Stimulated activated CD8-positive, alpha-beta memory T cell treated with anti-CD3 and anti-CD28 coated beads, Interleukin-12 subunit alpha, Interleukin-12 subunit beta, amount 100 ng/mL, for 4 hours (primary cell): ENCODE measurements at places on chromosomes 4 and X.

DNA sequence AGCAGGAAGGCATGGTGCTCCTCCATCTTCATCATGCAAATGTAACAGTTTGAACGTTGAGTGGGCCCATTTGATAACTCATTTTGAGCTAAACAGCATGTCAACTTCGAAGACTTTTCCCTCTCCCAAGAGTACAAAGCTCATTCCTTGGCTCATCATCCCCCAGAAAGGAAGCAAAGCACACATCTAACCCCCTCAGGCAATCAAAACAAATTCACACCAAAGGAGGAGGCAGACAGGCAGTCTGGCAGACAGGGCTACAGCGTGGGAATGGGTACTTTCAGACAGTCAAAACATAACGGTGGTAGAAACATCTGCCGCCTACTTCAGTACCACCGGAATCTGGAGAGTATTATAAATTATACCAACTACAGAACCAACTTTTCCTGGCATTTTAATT, 81.7 kb downstream of the PCDH19 start:
- DNase-seq, result no peak

- no peak for DNase-seq
Observed at GRCh38 chrX:16418650-16419049, 231.3 kb upstream of the S100G start.

DNA sequence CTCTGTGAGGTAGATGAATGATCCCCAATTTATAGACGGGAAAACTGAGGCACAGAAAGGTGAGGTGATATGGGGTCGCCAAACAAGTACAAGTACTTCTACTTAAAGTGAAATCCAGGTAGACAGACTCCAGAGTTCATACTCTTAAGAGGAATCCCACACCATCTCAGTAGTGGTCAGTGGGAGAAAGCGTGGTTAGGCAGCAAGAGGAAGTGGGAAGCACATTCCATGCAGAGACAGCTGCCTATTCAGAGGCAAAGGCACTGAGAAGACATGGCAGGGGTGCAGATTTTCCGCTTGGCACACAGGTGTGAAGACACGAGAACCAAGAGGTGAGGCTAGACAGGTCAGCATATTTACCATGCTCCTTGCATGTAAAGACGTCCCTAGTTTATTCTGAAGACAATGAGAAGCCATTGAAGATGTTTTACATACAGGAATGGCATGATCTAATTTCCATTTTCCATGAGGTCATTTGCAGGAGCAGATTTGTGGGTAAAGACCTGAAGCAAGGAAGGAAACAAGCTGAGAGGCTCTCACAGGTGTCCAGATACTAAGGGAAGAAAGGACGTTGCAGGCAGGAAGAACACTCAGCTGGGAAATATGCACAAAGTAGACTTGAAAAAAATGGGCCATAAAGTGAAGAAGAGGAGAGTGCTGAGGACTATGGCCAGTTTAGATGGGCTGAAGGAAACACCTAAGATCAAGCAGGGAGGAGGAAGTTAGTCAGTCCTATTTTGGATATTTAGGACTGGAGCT, 17.3 kb upstream of the CLNK start:
- no peak for DNase-seq

- no peak for DNase-seq
Observed at GRCh38 chr4:186027405-186027804, 41.6 kb upstream of the TLR3 start.

DNA sequence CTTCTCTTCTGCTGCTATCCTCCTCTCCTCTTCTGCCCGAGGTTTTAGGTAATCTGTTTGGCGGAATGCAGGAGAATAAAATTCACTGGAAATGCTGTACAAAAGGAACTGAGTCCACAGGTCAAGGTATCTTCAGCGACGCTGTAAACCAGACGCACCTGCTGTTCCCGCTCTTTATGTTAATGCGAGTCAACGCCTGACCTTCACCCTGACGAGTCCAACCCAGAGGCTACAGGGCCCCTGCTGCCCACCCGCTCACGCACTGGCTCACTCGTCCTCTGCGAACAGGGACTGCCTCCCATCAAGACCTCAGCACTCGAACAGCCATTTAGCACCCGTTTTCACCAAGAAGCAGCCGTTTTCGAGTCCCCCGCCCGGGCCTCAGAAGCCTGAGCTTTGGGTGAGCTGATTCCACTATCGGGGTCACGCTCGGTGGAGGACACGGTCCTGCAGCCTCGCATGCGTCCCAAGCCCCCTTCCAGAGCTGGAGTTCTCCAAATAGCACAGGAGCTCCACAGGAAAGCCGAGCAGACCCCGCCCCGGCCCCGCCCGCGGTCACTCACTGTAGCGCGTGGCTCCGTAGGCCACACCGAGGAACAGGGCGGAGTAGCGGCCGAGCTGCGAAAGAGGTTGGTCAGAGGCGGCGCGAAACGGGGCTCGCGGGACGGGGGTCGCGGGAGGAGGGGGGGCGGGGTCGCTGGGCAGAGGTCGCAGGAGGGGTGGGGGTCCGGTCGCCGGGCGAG, 556 bp downstream of the ATP5ME start:
- DNase-seq, result no peak

- no peak for DNase-seq
Observed at GRCh38 chrX:150967786-150968185, 15.3 kb upstream of the HMGB3 start.

DNA sequence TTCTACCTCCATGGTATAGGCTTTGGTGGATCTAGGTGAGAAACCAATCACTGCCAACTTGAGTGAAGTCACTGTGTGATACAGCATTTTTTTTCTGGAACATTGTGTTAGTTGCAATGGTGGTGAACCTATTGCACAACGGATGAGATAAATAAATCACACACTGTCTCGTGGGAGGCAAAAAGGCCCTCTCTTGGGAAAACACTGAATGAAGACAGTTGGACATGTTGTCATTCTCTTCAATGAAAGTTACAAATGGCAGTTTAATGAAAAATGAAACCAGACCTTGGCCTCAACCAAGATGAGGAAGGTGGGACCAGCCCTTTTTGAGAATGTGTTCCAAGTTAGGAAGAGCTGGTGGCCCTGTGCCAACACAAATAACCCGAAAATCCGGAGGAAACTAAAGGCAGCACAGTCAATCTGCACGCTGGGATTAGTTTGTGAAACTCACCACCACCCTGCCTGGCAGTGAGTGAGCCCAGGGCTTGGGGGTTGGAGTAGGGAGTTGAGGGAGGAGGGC, 5.4 kb upstream of the ADGRG2 start:
- DNase-seq, result no peak

DNA sequence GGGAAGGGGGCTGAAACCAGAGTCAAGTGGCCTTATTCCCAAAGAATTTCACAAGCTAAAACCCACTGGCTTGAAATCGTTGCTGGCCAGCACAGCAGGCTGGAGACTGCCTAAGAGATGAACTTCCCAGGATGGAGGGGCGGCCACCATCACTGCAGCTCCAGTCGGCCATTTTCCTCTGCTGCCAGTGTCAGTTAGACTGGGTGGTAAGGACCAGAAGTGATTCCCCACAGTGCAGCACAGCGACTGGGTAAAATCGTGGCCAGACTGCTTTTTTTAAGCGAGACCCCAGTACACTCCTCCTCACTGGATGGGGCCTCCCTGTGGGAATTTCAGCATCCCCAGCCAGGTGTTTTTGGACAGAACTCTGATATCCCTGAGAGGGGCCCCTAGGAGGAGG, 428.0 kb downstream of the SPIN4 start:
- no peak for DNase-seq

GRCh38 chr4:13653766-13654161, 26.2 kb upstream of the BOD1L1 start:
- no peak for DNase-seq

DNA sequence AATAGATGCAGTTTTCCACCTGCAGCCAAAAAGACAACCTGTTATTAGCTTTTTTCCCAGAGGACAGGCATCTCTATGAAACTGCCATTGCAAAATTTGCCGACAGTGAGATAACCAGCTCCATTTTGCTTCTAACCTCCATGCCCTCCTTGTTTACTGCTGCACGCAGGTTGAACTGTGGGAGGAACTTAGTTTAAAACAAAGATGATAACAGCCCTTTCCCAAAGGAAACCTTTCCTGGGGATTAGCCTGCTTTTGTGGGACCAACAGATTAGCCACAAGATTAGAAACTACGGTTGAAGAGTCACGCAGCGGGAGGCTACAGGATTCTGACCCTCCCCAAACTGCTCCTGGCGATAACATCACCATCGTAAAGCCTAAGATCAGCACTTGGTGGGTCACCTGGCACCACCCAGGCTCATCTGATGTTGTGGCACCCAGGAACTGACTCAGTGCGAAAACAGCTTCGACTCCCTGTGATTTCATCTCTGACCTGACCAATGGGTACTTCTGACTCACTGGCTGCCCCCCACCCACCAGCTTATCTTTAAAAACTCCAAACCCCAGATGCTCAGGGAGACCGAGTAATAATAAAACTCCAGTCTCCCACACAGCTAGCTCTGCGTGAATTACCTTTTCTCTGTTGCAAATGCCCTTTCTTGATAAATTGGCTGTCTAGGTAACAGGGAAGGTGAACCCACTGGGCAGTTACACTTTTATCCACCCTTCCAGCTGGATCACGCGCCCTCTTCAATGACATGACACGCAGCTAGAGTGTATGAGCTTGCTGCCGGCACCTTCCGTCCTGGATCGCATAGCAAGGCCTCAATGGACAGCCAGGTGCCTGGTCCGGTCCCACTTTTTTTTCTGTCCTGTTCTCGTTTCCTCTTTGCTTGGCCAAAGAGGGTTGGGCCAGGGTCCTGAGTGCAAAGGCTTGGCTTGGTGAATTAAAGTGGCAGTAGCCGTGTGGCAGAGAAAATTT, 27.2 kb downstream of the NOP14 start:
- no peak for DNase-seq

GRCh38 chr4:168773388-168774195, 236.5 kb downstream of the CBR4 start:
- no peak for DNase-seq

DNA sequence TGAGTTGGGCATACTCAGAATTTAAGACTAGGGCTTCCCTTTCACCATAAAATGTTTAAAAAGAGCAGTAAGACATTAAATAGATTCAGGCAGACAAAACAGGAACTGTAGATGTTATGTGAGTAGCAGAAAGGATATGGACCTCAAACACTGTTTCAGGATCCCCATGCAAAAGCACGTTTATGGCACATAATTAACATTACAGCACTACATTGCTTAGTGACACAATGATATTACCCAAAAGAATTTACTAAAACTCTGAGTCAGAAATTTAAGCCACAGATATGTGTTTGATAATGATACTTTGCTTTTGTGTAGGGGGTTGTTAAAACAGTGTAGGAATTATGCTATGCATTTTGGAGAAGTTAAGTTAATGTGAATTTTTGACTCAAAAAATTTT, 266.3 kb downstream of the PDGFC start:
- DNase-seq, result no peak

- DNase-seq, result no peak
Observed at GRCh38 chr4:183348136-183348535, 25.9 kb upstream of the CLDN24 start.

- DNase-seq, result no peak
Observed at GRCh38 chr4:177266506-177266905, 43.2 kb upstream of the NEIL3 start.

- no peak for DNase-seq
Observed at GRCh38 chr4:106493086-106493485, 124.5 kb upstream of the GIMD1 start.

DNA sequence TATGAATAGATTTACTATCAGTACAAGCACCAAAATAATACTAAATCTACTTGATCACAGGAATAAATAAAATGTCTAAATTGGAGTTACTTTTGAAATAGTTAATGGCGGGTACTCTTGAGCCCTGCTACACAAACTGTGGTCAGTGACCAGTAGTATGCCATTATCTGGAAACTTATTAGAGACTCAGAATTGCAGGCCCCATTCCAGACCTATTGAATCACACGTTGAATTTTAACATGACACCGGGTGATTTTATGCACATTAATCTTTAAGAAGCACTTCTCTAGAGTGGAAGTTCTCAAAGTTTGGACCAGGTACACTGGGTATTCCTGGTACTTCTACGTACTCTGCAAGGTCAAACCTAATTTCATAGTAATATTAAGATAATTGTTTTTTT, 660.0 kb upstream of the POU3F4 start:
- no peak for DNase-seq

DNA sequence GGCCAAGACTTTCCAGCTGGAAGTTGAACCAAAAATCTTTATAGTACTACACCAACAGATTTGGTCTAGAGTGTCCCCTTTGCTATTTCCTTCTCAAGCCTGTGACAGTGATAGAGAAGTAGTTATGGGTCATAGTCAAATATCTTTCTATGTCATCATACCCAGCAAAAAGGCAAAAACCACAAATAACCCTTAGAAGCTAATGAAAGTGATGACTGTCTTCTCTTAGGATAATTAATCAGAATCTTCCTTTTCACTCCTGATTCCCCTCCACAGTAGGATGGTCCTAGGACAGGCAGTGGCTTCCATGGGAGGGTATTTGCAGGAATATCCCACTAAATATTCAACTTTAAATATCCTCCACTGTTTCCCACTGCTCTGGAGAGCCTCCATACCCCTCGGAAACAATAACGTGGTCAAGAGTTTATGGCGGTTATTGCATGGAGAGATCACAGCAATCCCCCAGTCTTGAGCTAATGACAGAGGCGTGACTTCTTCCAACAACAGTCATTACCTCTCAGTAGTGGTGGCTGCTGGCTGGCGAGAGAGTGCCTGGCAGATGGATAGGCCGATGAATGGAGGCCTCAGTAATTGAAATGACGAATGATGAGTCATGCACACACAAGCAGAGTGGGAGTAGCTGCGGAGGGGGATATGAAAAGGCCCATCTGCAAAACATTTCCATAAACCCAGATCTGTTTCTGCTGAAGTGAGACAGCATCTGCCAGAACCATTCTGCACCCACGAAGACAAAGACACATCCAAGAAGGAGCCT, 154.9 kb downstream of the STK32B start:
- DNase-seq, result no peak

- DNase-seq, result no peak
Observed at GRCh38 chrX:115029869-115030570, 12.6 kb upstream of the IL13RA2 start.

DNA sequence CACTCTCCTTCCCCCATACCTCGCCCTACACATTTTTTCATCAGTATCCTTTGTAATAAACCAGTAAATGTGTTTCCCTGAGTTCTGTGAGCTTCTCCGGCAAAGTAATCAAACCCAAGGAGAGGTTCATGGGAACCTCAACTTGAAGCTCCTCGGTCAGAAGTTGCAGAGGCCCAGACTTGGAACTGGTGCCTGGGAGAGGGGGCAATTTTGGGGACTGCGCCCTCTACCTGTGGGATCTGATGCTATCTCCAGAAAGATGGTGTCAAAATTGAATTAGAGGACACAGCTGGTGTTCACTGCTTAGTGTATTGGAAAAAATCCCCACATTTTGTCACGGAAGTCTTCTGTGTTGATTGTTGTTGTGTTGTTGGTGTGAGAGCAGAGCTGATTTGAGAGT, 70.6 kb downstream of the ATP11C start:
- DNase-seq, result no peak

DNA sequence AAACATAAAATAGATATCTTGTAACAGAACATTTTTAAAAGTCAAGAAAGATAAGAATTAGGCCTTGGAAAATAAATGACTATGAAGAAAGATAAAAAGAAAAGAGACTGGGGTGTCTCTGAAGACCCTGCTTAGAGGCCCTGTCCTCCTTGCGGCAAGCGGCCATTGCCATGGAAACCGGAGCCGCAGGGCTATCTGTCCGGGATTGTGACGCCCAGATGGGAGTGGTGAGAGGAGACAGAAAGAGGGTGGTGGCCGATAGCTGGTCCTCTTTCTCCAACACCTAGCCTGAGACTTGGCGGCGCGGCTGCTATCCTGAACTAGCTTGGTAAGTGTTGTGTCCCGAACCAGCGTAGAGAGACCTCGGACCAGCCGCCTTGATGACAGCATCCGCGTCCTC, at the start of gene DUSP21:
DUSP21 (plus strand) TSS at position 269 of the 400 bp plus-strand sequence; CDS start at position 381, 112 bp downstream.
- DNase-seq, result no peak
